Cortex of kidney (tissue), 1 donor: ENCODE measurements at places on chromosomes 1 and 21.

GRCh38 chr1:167526667-167527383 is 8.5 kb upstream of the CD247 start:
- DNase-seq = no peak

DNA sequence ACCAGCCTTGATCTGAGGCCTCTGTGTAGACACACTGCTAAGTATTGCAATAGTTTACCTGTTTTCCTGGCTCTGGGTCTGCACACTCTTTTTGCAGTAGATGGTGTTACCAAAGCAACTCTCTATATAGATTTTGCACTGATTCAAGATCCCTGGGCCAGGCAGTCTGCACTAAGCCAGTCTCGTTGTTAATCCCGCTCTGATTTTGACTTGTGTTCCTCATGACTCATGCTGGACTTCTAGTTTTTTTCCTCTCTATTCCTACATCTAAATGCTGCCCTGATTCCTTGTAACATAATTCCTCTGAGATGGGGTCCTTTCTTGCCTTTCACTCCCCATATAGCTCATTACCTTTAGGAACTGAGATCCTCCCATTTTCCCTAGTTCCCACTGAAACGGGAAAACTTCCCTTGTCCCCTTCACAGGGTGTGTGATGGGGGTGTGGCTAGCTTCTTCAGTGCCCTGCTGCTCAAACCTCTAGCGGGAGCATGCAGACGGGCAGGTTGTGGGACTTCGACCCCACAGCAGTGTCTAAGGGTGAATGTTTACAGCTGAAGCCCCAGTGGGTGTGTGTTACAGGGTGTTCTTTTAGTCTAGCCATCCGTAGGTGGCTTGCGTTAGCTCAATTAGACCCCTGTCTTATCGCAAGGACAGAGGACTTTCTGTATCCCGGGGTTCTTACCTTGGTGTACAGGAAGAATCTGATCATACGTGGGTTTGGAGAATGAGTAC is 106.5 kb upstream of the RAB3GAP2 start:
- no peak for DNase-seq

DNA sequence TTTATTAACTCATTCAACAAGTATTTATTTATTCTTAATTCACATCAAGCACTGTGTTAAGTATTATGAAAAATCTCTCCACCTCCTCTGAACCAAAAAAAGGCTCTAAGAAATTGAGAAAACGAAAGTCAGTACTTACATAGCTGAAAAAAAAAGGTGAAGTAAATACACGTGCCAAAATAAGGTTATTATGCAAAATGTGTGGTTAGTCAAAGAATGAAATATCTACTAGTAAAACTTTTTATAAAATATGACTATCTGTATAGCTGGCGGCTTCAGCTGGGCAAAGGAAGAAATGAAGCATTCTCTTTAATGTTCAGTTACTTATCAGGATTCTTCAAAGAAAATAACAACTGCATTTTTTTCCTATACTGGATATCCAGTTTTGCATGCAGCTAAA is 35.5 kb upstream of the ASPM start:
- DNase-seq = no peak

GRCh38 chr1:21638531-21639341 is 30.4 kb downstream of the RAP1GAP start:
- DNase-seq = no peak

GRCh38 chr1:39690794-39691382 is 345 bp downstream of the HPCAL4 start:
- no peak for DNase-seq

GRCh38 chr1:97004054-97004453 is 282.5 kb downstream of the PTBP2 start:
- DNase-seq = no peak

- no peak for DNase-seq
These were observed at the start of gene PADI4 for GRCh38 chr1:17307946-17308345. TSS of gene PADI4 (plus strand) at chr1:17308197. CDS start at chr1:17308223, 26 bp downstream.

DNA sequence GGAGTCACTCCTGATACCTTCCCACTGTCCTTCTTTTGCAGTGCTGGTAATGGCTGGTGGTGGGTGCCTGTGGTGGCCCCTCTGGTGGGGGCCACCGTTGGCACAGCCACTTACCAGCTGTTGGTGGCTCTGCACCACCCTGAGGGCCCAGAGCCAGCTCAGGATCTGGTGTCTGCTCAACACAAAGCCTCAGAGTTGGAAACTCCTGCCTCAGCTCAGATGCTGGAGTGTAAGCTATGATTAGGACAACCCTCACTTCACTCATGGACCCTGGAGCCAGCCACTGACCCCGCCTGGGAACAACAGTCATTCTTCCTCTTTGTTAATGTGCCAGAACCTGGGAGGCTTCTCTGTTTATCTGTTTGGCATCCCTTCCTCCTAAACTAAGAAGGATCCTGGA is 1.1 kb upstream of the ATP8B2 start:
- DNase-seq = no peak

DNA sequence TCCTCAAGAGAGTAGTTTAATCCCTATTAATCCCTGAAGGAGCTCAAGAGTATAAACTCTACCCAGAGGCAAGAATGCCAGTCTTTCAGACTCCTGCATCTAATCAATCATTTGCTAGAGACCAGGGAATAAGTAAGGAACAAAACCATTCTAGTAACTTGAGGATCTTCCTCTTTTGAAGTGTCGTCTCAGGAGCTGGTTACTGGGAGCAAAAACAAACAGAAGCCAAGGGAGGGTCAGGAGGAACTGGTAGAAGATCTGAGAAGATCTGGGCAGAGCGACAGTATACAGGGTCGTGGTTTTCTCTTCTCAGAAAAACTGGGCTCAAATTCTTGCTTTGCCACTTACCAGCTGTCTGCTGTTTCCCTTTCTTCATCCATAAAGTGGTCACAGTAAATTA is 69.3 kb downstream of the RPS6KA1 start:
- DNase-seq = no peak

DNA sequence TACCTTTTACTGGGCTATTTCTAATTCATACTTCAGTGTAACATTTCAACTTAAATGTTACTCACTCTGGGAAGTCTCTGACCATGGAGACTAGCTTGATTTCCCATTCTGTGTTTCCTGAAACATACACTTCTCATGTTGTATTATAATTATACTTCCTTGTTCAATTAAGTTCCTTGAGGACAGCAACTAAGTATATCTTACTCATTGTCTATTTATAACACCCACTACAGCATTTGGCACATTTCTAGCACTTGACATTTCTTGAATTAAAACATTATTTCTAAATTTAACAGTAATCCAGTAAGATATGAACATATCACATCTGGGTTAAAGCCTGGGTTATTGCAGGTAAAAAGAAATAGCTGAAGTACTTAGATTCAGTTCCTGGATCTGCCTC is 32.4 kb upstream of the F13B start:
- no peak for DNase-seq

DNA sequence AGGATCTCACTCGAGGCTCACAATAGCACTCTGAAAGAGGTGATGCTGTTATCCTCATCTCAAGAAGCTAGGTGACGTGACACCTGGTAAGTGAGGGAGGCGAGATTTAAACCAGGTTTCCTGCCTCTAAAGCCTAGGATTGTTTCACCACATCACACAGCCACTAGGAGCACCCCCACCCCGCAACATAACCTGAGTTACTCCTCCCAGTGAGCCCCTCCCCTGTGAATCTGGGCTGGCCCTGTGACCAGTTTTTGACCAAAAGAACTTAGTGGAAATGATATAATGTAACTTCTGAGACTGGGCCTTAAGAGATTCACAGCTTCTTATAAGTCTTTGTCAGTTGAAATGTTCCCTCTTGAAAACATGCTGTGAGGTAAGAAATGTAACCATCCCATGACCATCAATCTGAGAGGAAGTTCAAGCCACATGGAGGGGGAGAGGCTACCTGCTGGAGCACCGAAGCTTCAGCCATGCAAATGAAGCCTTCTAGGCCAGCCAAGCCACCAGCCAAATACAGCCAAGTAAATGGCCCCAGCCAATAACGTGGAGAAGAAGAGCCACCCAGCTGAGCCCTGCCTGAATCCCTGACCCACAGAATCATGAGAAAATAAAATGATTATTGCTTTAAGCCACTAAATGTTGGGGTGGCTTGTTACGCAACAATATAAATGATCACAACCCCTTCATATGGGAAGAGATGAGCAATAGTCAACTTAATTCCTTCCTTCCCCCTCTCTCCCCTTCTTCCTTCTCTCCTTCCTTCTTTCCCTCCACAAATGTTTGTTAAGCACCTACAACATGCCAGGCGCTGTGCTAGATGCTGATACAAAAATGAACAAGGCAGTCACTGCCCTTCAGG is 61.0 kb upstream of the FAM20B start:
- DNase-seq = no peak

- no peak for DNase-seq
These were observed 95.2 kb downstream of the SYF2 start for GRCh38 chr1:25137106-25137505.

DNA sequence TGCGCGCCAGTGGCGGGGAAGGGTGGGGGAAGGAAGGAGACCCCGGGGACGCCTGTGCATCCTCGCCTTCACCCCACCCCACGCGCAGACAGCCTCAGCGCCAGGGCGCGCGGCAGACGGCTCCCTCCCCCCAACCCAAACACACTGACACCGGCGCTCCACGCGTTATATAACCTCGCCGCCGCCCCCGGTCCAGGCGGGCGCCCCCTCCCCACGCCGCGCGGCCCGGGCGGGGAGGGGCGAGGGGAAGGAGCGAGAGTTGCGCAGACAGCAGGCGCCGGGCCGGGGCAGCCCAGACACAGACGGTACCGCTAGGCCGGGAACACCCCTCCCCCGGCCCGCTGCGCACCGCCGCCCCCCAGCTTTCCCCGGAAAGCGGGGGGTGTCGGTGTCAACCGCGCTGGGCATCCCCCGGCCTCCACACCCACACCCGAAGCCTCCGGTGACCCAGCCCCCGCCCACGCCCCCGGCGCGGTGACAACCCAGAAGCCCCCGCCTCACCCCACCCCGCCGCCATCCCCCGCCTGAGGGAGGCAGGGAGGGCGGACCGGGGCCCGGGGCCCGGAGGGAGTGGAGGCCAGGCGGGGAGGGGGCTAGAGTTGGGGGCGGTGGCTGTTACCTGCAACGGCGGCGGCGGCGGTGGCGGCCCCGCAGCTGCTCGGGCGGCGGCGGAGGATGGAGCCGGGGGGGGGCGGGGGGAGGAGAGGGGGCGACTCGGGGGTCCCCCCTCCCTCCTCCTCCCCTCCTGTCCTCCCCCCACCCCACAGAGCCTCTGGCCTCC is 432 bp downstream of the AKT3 start:
- no peak for DNase-seq

DNA sequence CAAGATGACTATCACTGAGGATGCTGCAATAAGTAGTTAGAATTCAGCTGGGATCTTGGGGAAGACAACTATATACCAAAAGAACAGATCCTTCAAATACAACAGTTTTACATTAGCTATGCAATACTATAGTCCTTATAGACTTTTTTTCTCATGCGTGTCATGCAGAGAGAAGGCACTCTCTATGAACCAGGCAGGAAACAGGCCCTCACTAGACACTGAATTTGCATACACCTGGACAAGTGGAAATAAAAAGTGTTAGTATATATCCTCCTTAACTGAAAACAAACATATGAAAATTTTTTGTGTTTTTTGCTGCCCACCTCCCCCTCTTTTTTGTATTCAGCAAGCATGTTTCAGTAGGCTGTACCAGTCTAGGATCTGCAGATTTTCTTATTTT is 29.9 kb downstream of the TMCO1 start:
- DNase-seq = no peak
